ENCODE measurements at places on chromosomes 2 and 18.

GRCh38 chr2:239396881-239397681 lies 3.7 kb downstream of the HDAC4 start:
- no peak for DNase-seq

DNA sequence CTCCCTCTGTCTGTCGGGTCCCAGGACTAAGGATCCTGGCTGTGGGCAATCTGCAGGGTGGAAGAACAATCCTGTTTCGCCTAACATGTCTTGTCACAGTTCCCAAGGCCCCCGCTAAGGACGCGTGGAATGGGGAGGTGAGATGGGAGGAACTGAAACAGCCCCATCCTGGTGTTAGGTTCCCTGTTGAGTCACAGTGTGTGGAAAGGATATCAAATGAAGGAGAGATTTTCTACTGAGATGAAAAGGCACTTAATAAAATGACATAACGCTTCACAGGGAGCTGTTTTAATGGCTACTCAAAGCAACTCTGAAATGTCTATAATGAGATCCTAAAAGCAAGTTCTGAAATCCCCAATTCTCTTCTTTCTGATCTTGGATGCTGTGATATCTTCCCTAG lies 52.5 kb downstream of the RAB31 start:
- no peak for DNase-seq

DNA sequence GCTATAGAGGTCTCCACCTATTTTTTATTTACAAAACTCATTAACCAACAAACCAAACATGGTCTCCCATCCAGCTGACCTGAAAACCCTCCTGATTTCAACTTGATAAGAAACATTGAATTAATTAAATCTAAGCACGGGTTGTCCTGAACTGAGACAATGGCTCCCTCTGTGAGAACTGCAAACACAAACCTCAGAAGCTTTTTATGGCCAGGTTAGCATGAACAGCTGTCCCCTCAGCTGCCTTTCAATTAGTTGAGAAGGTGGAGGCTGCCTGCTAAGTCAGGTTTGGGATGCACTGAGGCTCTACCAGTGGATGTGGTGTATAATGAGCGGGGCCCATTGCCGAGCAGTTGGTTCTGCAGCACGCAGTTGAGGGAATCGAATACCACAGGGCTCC lies 258.5 kb upstream of the DDX18 start:
- DNase-seq, result no peak

- DNase-seq, result no peak
Observed at GRCh38 chr2:159711562-159712142, 654 bp upstream of the MARCHF7 start.

DNA sequence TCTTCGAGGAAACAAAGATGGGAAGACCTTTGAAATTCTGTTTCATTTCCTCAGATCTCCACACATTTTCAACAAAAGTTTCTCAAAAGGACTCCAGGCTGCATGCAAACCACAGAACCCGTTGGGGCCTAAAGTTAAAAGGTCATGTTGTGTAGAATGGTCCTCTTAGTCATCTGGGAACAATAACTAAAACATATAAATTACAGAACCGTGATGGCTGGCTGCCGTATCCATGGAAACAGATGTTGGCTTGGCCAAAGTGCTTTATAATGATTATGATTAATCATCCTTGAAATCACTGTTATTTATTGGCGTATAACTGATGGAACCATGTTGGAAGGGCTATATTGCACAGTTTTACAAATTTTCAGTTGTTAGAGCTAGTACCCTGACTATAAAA lies 182.8 kb upstream of the CRIM1 start:
- DNase-seq, result no peak

DNA sequence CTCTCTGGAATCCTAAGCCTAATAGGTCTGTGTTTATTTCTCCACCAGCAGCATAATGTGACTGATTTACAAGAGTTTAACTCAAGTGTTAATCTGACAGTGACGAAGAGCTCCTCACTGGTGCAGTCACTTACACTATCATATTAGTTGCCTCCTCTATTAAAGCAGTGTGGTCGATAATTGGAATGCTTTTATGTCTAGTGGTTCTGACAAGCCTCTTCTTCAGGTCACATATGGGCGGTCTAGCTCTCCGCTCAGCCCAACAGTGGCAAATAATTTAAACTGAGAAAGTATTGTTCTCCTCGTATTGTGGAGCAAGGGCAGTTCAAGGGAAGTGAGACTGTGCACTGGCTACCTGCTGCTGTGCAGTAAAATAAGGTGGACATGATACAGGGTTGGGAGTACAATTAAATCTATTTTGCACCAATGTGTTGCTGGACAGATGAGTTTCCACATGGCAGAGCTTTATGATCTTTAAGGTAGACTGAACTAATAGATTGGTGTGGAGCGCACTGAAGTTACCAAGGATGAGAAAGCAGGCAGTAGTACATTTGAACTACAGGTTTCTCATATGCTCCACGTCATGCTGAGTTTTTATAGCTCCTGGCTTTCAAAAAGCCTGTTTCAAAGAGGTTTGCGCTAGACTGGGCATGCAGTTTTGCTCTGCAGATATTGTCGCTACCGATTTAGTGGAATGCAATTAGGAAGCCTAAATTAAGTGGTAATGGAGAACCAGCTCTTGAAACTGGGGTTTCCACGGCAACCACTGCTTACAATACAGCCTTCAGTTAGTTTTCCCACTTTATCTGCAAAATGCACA lies 151.7 kb upstream of the POU3F3 start:
- DNase-seq, result no peak

GRCh38 chr2:68115965-68116364 lies 41.7 kb upstream of the PNO1 start:
- no peak for DNase-seq

GRCh38 chr2:216770050-216770449 lies 74.7 kb upstream of the IGFBP5 start:
- no peak for DNase-seq

GRCh38 chr2:162579986-162580385 lies 236.1 kb downstream of the GCA start:
- no peak for DNase-seq

DNA sequence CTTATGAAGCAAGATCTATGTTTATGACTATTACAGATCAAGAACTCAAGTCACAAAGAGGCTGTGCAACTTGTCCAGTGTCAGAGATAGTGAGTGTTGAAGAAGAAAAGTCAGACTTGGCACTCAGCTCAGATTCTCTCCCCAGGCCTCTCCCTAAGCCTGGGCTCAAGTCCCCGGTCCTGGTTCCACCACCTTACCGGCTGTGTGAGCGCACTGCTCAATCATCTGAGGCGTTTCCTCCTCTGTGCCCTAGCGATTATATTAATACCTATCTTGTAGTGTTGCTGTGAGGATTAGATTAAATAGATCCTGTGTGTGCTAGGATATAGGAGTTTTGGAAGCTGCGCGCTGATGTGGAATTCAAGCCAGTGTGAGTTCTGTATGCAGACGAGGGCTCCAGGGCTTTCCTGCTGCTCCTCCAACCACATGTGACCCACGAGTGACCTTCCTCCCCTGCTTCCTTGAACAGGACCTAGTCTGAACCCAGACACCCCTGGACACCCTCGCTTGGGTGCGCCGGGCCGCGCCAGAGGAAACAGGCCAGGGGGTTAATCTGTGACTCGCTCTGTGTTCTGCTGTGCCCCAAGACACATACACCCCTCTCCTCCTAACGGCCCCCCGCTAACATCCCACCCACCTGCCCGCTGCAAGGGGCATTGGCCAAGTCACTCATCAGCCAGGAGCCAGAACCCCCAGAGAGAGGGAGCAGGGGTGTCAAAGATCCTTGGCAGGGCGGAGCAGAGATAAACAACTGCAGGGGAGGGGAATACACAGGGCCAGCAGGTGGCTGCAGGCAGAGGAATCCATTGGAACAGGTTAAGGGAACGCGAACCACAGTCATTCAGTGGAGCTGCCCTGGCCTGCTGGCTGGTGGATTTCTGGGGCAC lies 38.3 kb downstream of the TNS1 start:
- DNase-seq, result no peak

DNA sequence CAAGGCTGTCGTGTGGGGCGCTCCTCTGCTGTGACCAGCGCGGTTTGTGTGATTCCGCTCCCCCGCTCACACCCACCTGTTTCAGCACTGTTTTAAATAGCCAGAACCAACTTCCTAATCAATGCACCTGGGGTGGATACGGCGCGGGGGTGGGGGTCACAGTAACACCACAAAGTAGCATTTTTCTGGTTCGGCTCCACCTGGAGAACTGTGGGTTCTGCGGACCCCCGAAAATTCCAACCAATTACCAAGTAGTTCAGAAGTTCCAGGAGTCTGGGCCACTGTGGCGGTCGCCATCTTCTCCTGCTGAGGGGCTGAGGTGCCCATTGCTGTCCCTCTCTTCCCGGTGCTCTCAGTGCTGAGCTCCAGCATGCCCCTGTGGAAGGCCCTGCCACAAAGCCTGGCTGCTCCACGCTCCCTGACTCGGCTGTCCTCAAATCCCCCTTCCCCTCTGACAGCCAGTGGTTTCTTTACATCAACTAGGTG lies 79.4 kb downstream of the GFPT1 start:
- DNase-seq, result no peak

- no peak for DNase-seq
Observed at GRCh38 chr2:149019768-149020167, 18.7 kb upstream of the LYPD6B start.

All from smooth muscle cell of the brain vasculature (primary cell).